Cardiac septum (tissue), 1 donor: ENCODE measurements at places on chromosomes 7 and 10. TPM values are rescaled to one million over a fixed set of nuclear protein-coding genes. Genes with fewer than 3 reads are reported as not detected.

DNA sequence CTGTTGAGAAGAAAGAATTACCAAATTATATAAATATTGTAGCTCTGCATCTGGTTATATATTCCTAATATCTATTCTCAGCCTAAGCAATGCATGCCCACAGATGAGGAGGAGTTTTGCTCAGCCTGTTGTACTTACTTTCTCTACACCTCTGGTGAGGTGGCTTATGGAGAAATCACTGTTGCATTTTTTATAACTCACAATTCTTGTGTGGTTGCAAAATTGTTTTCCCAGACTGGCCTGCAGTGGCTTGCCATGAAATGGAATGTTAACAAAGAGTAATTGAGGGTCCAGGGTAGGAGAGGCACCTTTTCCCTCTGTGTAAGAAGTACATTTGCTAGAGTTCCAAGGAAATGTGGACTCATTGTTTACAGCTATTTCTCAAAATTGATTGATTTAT is 202.0 kb upstream of the SEMA3E start:
- no peak for DNase-seq

- DNase-seq: no peak
Observed at GRCh38 chr7:92766461-92767003, 69.8 kb downstream of the CDK6 start.

DNA sequence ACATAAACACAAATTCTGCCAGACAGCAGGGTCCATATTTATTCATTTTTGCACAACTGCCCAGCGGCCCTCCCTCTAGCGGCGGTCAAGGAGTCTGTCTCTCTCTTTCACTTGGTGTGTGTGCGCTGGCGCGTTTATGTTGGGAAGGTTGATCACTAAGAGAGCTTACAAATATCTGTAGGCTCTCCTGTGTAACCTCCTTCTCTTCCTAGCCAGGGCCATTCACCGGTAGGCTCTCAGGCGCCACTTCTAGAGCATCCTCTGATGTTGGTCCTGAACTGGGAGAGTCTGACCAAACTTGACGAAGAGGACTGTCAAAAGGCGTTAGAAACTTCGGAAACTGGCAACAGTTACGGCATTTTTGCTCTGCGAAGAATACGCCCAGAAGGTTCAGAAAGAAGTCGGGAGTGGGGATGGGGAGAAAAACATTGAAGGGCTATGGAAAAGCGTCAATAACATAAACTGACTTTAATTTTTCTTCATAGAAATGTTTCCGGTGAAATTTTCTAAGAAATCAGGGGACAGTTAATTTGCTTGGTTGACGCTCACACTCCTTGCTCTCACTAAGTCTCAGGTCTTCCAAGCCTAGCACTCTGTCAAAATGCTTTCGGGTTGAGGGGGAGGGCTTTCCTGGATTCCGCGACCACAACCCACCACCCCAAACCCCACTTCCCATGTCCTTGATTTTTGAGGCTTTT is 731.1 kb downstream of the ZWINT start:
- DNase-seq: no peak

DNA sequence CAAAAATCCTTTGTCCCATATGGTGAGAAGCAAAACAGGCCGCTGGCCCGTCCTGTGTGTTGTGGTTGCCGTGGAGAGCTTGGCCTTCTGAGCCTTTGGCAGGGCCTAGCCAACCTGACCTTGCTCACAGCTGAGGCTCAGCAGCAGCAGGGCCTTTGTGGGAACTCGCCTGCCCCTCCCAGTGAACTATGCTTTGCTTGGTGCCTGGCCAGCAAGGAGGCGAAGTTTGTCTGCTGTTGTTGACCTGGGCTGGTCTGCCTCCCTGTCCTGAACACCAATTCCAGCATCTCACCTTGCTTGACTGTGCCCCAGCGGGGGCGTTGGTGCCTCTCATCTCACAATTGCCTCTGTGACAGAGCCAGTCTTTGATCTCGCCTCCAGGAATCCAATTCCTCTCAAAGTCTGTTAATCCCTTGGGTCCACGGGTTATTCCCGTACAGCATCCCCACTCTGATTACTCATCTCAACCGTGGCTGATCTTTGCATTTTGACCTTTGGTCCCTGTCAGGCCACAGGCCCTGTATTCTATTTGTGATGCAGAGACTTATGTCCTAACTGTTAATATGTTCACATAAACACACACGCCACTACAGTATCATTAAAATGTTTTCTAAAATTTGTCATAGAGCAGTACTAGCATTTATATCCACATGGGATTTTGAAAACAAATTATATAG is 22.6 kb downstream of the EPDR1 start:
- peak; percentile 83 for DNase-seq

GRCh38 chr10:132451506-132452215 is 54.7 kb downstream of the PWWP2B start:
- no peak for DNase-seq

- DNase-seq: no peak
Observed at GRCh38 chr7:158529181-158530096, 58.2 kb downstream of the PTPRN2 start.

GRCh38 chr7:81665236-81665635 is 104.6 kb downstream of the HGF start:
- no peak for DNase-seq

- no peak for DNase-seq
Observed at GRCh38 chr7:34058801-34059135, 153.4 kb downstream of the BMPER start.

GRCh38 chr10:451021-451471 is 238.4 kb downstream of the DIP2C start:
- no peak for DNase-seq

GRCh38 chr7:84469034-84469433 is 274.4 kb upstream of the SEMA3A start:
- DNase-seq: no peak

GRCh38 chr7:960269-960871 is 5.9 kb upstream of the ADAP1 start:
- DNase-seq: no peak

GRCh38 chr10:110829721-110830410 is 41.9 kb upstream of the PDCD4 start:
- no peak for DNase-seq

- DNase-seq: no peak
Observed at GRCh38 chr7:128434413-128435326, 21.0 kb upstream of the HILPDA start.

DNA sequence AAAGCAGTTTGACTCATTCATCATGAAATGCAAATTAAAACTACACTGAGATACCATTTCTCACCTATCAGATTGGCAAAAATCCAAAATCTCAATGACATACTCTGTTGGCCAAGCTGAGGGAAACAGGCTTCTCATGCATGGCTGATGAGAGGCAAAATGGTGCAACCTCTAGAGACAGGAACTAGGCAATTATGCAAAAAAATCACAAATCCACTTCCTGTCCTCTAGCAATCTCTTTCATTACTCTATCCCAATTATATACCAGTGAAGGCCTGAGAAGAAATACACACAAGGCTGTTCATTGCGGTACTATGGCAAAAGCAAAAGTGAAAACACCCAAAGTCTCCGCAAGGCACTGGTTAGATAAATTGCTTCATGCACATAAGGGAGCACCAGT is 25.9 kb upstream of the PTPRN2 start:
- no peak for DNase-seq

DNA sequence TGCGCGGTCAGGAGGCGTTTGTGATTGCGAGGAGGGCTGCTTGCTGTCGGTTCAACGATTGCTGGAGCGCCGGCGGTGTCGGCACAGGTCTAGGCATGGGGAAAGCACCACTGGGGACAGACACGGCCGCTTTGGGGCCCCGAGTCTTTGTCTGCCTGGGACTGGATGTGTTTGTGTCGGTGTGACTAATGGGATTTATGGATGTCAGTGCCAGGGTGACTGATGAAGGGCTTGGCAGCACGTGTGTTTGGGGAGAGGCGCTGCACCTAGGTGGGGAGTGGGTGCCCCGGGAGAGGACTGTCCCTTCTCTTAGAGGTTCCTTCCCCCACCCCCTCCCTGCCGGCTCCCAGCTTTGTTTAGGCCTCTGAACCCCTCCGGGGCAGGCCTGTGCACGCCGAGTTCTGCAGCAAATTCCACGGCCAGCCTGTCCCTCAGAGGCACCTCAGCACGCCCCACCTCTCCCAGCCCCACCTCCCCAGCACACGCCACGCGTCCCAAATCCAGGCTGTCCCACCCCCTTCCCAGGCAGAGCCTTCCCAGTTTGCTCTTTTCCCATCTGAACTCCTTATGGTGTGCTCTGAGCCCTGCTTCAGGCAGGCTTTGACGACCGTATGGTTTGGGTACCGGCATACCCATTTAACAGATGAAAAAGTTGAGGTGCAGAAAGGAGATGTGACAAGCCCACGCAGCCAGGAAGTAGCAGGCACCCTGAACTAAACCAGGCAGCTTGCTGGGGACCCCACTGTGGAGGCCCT is 6.4 kb upstream of the TNRC18 start:
- DNase-seq: no peak

DNA sequence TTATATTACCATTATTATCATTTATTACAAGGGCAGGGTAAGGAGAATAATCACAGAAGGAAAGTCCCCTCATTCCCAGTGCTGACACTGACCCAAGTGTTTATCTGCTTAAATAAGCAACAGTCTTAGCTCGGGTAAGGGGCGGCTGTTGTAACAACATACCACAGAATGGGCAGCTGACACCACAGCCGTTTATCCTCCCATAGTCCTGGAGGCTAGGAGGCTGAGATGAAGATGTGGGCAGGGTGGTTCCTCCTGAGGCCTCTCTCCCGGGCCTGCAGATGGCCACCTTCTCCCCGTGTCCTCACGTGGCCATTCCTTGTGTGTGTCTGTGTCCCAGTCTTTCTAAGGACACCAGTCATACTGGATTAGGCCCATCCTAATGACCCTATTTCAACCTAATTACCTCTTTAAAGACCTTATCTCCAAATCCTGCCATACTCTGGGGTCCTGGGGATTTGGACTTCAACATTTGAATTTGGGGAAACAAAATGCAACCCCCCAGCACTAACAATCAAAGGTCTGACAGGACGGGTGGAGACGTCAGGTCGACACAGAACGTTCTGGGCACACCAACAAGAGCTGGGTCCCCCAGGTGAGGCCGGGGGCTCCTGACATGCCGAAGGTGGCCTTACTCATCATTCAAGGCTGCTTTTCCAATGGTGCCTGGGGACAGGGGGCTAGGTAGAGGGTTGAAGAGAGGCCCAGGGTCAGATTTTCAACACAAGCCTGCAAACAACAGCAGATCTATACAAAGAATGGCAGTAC is 93.5 kb downstream of the TNS3 start:
- no peak for DNase-seq

DNA sequence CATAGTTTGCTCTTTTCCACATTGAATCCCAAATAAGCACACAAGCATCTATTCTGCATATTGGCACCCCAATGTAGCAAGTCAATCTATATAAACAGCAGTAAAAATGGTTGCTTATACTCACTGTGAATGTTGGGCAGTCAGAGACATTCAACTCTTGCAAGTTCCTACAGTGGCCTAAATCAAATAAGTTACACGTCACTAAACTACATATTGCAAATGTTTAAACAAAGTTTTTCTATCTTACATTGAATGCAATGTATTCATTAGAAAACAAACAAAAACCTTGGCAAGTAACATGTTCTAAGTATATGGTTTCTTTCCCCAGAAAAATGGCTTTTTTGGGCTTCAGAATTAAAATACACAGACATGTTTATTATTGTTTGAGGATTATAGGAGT is 19.0 kb downstream of the LRRC17 start:
- no peak for DNase-seq

DNA sequence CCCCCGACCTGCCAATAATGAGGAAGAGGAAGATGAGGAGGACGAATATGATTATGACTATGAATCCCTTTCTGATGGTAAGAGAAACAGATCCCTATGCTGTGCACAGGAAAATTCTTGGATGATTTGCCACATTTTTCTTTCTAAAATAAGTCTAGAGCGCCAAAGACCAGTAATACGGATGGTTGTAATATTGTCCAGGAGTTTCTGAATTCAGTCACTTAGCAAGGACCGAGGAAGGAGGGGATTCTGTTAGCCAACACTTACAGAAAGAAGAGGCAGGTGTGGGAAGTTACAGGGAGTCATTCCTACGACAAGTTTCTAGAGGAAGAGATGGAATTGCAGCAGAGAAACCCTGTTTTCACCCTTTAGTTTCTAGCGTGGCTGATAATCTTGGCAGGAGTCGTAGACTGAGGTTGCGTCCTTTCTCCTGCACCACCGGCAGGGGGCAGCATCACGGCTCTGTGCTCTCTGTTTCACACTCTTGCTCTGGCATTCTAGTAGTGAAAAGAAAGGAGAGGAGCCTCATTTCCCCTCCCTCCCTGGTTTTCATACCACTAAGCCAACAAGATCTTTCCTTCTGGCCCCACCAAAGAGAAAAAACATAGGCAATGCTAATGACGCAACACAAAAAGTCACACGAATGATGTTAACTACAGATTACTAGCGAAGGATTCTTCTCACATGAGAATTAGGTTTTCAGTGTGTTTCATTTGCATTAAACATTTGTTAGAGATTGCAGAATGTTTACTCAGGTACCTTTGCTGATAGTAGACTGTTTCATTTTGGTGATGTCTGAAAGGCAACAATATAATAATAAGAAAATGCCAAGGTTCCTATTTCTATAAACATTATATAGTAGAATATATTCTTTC is 82.7 kb downstream of the NOC3L start:
- DNase-seq: no peak

GRCh38 chr10:4786043-4786839 is 39.8 kb upstream of the AKR1E2 start:
- no peak for DNase-seq

- DNase-seq: no peak
Observed at GRCh38 chr7:77157446-77157845, 35.0 kb downstream of the CCDC146 start.

DNA sequence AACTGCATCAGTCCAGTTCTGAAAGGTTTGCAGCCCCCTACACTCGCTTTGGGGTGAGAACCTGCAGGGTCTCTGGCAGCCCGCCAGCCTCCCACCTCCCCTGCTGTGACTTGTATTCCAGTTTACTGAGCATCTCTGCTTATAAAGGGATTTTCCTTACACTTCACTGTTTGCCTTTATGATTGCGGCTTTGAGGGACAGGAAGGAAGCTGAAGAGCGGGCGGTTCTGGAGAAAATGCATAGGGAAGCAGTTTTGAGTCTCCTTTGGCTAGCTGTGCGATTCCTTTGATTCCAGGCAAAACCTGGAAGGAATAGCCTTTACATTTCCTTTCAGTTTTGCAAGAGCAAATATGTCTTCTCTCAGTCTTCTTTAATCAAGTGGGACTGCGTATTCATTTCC is 65.0 kb upstream of the TRIM8 start:
- DNase-seq: peak; percentile 31

Gene HMX2
- not detected for total RNA-seq

Gene IL6
- total RNA-seq: 5.8 TPM

Gene ADCYAP1R1
- 1.4 TPM for total RNA-seq

Gene EEF1AKMT2
- total RNA-seq: 14.6 TPM

Gene MET
- total RNA-seq: 9.2 TPM

Gene CYP26C1
- total RNA-seq: not detected

Gene CTAGE8
- not detected for total RNA-seq

Gene EVX1
- total RNA-seq: not detected

Gene C7orf33
- not detected for total RNA-seq

Gene PTPRZ1
- total RNA-seq: 0.51 TPM

Gene SLC16A9
- 1.5 TPM for total RNA-seq

Gene KCP
- total RNA-seq: 0.35 TPM

Gene OPN4
- total RNA-seq: not detected

Gene NME8
- not detected for total RNA-seq

Gene NUDT13
- 2.4 TPM for total RNA-seq

Gene COL13A1
- total RNA-seq: 9.5 TPM

Gene APBB1IP
- total RNA-seq: 2.5 TPM

Gene AMZ1
- total RNA-seq: 0.08 TPM

Gene NUP42
- total RNA-seq: 24.0 TPM
